ENCODE measurements at places on chromosomes 6 and 20.
A peak's percentile ranks its signal among the peaks of the same experiment; 100 is the strongest.

GRCh38 chr20:34753706-34754461 is 49.7 kb downstream of the TP53INP2 start:
- DNase-seq = no peak

- no peak for DNase-seq
Observed at GRCh38 chr6:114638341-114638740, 295.5 kb upstream of the HS3ST5 start.

DNA sequence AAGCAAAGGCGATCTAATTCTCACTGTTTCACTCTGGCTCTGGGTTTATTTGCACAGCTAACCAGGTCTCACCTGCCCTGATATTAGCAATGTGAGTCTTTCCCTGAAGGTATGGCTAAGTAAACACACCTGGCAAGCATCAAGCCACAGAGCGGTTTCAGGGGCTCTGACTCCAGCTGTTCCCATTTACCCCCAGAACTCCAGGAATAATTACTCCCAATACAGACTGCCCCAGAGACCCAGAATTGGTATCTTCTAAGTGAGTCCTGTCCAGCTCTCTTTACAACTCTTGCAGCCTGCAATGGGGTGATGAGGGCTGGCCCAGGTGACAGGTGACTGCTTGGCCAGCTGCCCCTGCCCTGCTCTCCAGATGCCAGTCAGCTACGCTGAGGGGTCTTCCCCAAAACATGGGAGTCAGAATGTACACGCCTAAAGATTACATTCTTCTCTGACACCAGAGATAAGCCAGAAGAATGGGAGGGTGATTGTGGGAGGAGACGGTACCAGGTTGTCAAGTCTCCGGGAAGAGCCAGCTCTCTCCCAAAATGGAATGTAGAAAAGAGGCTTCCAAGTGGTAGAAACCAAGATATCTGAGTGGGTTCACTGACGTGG is 4.9 kb upstream of the LRRN4 start:
- no peak for DNase-seq

DNA sequence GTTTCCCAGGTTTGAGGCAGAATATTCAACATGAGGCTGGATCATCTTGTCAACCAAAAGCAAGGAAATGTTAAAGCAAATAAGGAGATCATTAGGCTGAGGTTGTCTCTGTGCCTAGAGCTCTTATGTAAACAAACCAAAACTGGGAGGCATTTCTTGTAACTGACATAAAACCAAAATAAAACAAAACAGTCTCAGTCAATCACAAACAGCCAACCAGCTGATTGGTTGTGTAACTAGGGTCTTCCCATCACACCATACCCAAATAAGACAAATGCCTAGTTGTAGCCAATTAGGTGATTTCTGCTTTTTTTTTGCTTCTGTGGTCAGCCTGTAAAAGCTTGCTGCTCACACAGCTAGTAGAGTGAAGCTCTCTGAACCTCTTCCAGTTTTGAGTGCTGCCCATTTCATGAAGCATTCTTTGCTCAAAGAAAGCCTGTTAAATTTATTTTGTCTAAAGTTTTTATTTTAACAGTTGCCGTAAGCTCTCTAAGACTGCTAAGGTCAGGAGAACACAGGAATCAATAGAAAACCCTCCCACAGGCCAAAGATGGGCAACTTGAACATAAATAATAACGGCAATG is 8.9 kb upstream of the FITM2 start:
- DNase-seq = no peak

- no peak for DNase-seq
Observed at GRCh38 chr20:21117521-21117920, 8.4 kb upstream of the KIZ start.

DNA sequence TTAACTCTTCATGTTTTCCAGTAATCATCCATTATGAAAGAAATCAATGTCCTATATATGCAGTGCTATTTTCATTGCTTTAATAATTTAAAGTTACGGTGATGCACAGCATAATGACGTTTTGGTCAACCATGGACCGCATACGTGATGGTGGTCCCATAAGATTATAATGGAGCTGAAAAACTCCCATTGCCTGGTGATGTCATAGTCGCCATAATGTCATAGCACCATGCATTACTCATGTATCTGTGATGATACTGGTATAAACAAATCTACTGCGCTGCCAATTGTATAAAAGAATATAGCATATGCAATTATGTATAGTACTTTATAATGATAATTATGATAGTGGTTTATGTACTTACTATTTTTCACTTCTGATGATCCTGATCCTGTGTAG is 42.3 kb upstream of the ALDH8A1 start:
- no peak for DNase-seq

DNA sequence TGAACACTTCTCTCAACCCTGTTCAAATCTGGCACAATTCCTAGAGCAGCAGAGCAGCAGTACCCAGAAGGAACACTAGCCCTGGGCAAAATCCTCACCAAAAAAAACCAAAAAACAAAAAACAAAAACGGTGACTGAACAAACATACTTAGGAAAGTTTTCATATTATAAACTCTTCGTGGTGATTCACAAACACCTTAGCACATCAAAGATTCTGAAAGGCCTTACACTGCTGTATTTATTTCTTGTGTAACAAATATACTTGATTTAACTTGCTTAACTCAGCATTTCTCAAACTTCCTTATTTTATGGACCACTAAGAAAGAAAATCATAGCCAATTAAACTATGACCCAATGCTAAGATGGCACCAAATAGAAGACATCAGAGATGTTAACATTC is 57.8 kb upstream of the RREB1 start:
- peak; percentile 47 for DNase-seq

DNA sequence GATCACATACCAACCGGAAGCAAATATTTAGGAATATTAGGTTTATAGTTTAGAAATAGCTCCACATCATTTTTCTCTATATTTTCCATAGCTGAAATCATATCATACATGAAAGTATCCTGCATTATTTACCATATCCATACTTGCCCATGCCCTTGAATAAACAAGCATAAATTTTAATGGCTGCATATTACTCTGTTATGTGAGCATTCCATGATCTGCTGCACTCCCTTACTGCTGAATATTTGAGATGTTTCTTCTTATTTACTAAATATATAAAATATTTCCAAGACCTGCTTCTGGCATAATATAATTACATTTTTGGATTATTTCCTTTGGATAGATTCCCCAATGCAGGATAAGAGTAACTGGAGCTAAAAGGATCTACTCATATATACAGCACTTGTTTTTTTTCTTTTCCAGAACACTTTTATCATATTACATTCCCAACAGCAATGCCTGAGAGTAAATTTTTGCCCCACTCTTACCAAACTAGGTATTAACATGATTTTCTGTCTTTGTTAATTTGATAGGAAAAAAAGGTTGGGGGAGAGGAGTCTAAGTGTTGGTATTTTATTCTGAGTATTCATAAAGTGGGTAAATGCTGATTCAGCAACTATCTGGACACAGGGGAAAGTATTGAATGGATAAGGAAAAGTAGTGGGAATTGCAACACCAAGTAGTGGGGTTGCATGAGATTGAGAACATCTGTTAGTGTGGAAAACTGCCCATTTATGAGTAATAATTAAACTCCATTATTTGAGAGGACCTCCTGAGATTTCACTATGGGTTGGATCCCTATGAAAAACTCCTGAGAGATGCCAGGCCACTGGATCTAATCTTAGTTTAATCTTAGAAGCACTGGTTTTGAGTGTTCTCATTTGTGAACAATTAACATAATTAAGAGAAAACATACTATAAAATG is 76.0 kb downstream of the MAN1A1 start:
- no peak for DNase-seq

DNA sequence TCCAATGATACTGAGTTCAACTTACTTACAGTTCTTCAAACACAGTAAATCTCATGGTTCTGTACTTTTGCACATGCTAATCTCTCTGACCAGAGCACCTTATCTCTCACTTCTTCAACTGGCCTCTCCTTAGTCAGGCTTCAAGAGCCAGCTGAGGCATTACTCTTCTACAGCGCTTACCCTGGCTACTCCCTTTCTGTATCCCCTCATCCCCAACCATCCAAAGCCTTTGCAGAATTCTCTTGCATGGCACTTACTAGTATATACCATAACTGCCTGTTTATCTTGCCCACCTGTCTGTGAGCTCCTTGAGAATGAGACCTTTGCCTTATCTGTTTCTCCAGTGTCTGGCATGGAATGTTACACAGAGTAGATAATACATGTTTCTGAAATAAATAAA is 49.2 kb downstream of the SESN1 start:
- DNase-seq = no peak

DNA sequence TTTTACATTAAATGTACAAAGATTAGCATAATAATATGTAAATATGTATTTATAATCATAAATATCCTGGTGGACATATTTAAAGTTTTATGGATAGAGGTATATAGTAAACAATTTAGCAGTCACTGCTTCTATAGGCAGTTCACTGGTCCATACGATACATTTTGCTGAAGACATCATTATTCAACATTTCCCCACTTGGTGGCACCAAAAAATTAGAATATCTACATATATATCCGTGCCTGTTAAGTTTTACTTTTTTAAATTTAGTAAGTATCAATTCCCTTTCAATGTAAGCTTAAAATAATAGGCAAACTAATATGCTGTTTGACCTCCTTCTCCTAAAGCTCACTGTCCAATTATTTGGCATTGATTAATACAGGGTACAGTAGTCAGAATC is 64.2 kb downstream of the LMBRD1 start:
- peak; percentile 20 for DNase-seq

DNA sequence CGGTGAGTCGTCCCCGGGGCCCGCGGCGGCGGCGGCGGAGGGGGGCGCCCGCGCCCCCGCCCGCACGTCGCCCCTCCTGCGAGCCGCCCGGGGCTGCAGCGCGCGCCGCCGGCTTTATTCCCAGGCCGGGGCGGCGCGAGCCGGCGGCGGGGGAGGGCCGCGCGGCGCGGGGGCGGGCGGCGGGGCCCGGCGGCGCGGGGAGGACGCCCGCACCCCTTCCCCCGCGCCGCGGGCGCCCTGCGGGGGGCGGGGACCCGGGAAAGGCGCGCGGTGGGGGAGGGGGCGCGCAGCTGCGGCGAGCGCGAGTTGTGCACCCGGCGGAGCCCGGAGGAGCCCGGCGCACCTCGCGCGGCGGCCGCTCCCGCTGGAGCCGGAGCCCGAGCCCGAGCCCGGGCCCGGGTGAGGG is 646 bp downstream of the HMGA1 start:
- DNase-seq = peak; percentile 58

DNA sequence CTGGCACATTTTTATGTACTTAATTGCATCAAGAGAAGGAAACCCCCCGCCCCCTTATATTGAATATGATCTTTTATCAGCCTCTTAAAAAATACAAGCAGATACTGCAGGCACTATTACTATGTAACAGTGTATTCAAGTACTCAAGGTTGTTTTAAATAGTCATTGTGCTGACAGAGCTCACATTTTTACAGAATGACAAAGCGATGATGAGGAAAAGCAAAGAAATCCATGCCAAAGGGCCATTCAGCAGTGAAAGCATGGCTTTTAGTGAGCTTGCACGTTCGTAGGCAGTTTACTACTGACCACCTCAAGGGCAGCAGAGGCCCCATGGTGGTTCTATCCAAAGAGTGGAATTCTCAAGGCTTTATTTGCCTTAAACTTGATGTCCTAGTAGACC is 146.8 kb downstream of the RPS12 start:
- DNase-seq = no peak

DNA sequence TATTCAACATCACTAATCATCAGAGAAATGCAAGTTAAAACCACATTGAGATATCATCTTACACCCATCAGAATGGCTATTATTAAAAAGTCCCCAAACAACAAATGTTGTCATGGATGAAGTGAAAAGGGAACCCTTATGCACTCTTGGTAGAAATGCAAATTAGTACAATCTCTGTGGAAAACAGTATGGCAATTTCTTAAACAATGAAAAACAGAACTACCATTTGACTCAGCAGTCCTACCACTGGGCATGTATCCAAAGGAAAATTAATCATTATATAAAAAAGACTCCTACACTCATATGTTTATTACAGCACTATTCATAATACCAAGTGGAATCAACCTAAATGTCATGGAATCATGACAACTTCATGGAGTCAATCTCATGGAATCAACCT is 611.3 kb upstream of the GJE1 start:
- DNase-seq = no peak

- no peak for DNase-seq
Observed at GRCh38 chr6:141118991-141119390, 1013.7 kb upstream of the GJE1 start.

DNA sequence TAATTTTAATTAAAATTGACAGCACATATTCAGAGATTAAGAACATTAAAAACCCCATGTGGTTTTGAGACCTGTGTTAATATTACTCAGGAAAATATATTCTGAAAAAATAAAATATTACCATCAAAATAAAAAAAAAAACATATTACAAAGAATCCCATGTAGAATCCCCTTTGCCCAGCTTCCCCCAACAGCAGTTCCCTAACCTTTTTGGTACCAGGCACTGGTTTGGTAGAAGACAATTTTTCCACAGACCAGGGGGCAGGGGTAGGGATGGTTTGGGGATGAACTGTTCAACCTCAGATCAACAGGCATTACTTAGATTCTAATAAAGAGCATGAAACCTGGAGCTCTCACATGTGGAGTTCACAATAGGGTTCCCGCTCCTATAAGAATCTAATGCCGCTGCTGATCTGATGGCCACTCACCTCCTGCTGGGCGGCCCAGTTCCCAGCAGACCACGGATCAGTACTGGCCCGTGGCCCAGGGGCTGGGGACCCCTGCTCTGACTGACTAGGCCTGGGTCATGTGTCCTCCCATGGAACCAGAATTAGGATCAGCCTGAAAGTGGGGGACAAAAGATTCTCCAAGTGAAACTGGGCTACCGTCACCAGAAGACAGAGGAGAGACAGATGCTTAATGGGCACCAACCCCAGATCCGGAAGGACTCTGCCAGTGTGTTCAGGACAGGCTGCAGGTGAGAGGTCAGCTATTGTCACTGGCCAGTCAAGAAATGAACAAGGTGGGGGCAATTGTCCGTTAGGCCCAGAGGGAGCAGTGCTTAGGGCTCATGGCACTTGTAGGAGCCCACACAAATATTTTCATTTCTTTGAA is 235.5 kb downstream of the PREX1 start:
- DNase-seq = no peak

- no peak for DNase-seq
Observed at GRCh38 chr6:132954936-132955335, 140.6 kb downstream of the RPS12 start.

DNA sequence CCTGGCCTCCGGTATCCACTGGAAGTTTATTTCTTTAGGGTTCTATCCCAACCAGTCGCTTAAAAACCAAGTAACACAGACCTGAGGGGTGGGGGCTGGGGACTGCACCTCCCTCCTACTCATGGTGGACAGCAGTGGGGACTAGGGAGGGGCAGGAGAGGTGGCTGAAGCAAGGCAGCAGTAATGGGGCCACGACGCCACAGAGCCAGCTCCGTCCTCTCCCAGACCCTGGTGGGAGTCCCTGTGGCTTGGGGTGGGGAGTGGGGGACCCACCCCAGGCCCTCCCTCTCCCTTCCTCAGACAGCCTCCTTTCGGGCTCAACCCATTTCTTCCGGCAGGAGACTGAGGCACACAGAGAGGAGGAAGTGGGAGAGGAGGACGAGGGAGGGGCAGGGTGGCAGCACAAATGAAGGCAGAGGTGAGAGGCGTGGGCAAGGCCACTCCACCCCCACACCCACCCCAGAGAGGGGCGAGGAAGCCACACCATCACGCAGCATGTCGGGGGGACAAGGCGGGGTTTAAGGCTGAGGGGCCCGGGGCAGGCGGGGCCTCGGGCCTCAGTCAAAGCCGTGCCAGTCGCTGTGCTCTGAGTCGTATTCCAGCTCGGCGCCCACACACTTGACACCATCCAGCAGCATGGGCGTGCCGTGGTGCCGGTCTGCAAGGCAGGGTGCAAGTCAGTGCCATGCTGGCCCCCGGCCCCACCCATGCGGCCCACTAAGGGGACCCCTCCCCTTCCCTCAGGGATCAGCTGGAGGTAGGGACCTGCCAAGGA is 13.9 kb downstream of the ADISSP start:
- no peak for DNase-seq

GRCh38 chr6:80215063-80215462 is 108.6 kb downstream of the BCKDHB start:
- no peak for DNase-seq
